Naive thymus-derived CD4-positive, alpha-beta T cell (primary cell): ENCODE measurements at places on chromosomes 3 and 15. TPM values are rescaled to one million over a fixed set of nuclear protein-coding genes. Genes with fewer than 3 reads are reported as not detected.

The ITIH1 gene
- total RNA-seq: not detected

The CMSS1 gene
- total RNA-seq: 18.2 TPM

The ZCWPW2 gene
- 1.0 TPM for total RNA-seq

The JMJD7 gene
- 83.7 TPM for total RNA-seq

The GATM gene
- total RNA-seq: 1.6 TPM

The NR2E3 gene
- total RNA-seq: not detected in 2 replicates

The CISH gene
- total RNA-seq: 28.5 TPM

The ITPKA gene
- total RNA-seq: 0.20 TPM

The CHCHD6 gene
- 14.0 TPM for total RNA-seq

The NRROS gene
- total RNA-seq: 53.3 TPM

The WDR72 gene
- not detected for total RNA-seq

The XPC gene
- total RNA-seq: 86.8 TPM

The SCAANT1 gene
- not detected for total RNA-seq

The BMF gene
- total RNA-seq: 11.4 TPM

The CLEC3B gene
- total RNA-seq: 0.59 TPM

The RAB6B gene
- not detected for total RNA-seq

The UACA gene
- 0.46 and 1.0 TPM in 2 replicates for total RNA-seq

The RAMAC gene
- 25.7 and 27.7 TPM in 2 replicates for total RNA-seq

The SLC28A1 gene
- total RNA-seq: not detected in 2 replicates

The ST3GAL6 gene
- total RNA-seq: 0.78 TPM

The ADAMTS17 gene
- 2.5 TPM for total RNA-seq

The DNAH12 gene
- 0.19 TPM for total RNA-seq

The BDH1 gene
- total RNA-seq: 105 and 106 TPM in 2 replicates

The OGG1 gene
- 18.8 TPM for total RNA-seq

The TMEM62 gene
- 21.5 TPM for total RNA-seq

The GOLGA8S gene
- total RNA-seq: 0.84 TPM

The MFGE8 gene
- total RNA-seq: 71.6 TPM

The TICRR gene
- 0.11 TPM for total RNA-seq
